Upper lobe of right lung (tissue), 1 donor: ENCODE measurements at places on chromosomes 5 and 9. TPM values are rescaled to one million over a fixed set of nuclear protein-coding genes. Genes with fewer than 3 reads are reported as not detected.

DNA sequence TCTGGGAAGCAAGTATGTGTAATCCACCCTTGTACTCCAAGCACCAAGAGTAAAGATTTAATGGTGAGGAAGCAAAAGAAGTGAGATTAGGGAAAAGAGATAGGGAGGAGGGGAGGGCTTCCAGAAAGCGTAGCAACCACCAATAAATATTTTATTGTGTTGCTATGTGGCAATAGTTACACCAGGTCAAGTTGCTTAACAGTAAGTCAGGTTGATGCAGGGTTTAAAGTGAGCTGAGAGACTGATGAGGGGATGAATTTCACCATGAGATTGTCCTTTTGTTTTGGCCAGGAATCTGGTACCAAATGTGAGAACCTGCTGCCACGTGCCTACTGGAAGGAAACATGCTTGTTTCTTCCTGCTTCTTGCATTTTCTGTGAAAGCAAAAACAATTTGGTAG lies 62.7 kb downstream of the PCSK5 start:
- H3K36me3 ChIP-seq = no peaks in the 10 kb centered on the region
- no peaks in the 10 kb centered on the region for H3K27me3 ChIP-seq
- no peak overlapping the region for H3K27ac ChIP-seq
- no peak for DNase-seq
- H3K4me3 ChIP-seq = no peak overlapping the region
- no peaks in the 10 kb centered on the region for H3K4me1 ChIP-seq

GRCh38 chr9:29183971-29184370 lies 1610.7 kb upstream of the C9orf72 start:
- no peaks in the 10 kb centered on the region for H3K4me1 ChIP-seq
- no peak for DNase-seq
- H3K4me3 ChIP-seq = no peak overlapping the region
- no peaks in the 10 kb centered on the region for H3K27me3 ChIP-seq

- no peak overlapping the region for H3K4me3 ChIP-seq
- H3K36me3 ChIP-seq = no peaks in the 10 kb centered on the region
- H3K4me1 ChIP-seq = no peaks in the 10 kb centered on the region
- H3K27me3 ChIP-seq = peaks cover 4% of the 10 kb centered on the region
Observed at GRCh38 chr9:78606001-78606379, 309.1 kb downstream of the PSAT1 start.

The CENPH gene
- 1.6 TPM for total RNA-seq

The ANKRD34B gene
- total RNA-seq = 0.35 TPM

The STKLD1 gene
- 1.2 TPM for total RNA-seq

The FOXD1 gene
- total RNA-seq = 1.2 TPM

The GBGT1 gene
- 27.4 TPM for total RNA-seq

- no peaks in the 10 kb centered on the region for H3K4me1 ChIP-seq
- H3K36me3 ChIP-seq = no peaks in the 10 kb centered on the region
- no peak for DNase-seq
- no peak overlapping the region for H3K4me3 ChIP-seq
- no peak overlapping the region for H3K27ac ChIP-seq
Observed at GRCh38 chr5:17276445-17276844, 59.0 kb downstream of the BASP1 start.

DNA sequence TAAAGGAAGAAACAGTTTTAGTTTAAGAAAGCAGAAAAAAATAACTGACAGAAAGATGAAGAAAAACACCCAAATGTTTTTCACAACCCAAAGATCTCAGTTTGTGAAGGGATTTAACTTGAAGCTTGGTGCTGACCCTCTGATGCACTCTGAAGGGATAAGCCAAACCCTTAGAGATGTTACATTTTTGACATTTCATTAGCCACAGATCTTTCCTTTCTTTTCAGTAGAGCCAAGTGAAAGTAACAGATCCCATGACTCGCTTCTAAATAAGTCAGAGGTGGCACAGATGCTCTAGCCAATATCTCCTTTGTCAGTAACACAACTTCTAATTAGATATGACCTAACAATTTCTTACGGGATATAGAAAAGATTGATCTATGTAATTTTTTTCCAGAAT lies 394.5 kb upstream of the EDIL3 start:
- H3K4me1 ChIP-seq = no peaks in the 10 kb centered on the region
- no peaks in the 10 kb centered on the region for H3K36me3 ChIP-seq
- H3K4me3 ChIP-seq = no peak overlapping the region
- H3K27ac ChIP-seq = no peak overlapping the region
- no peaks in the 10 kb centered on the region for H3K27me3 ChIP-seq

The PLEKHG4B gene
- total RNA-seq = 2.0 TPM

The PTGS1 gene
- 16.4 TPM for total RNA-seq

GRCh38 chr5:160297004-160297403 lies 15.4 kb downstream of the CCNJL start:
- no peaks in the 10 kb centered on the region for H3K36me3 ChIP-seq
- H3K4me3 ChIP-seq = no peak overlapping the region
- H3K4me1 ChIP-seq = no peaks in the 10 kb centered on the region
- peak overlapping the region; percentile 72 for H3K27ac ChIP-seq

The PCDHGA2 gene
- 2.5 TPM for total RNA-seq

The SPATA31C2 gene
- total RNA-seq = not detected

GRCh38 chr9:111598733-111599091 lies 735 bp downstream of the PTGR1 start:
- peak overlapping the region; percentile 94 for H3K27ac ChIP-seq
- peak; percentile 70 for DNase-seq
- no peaks in the 10 kb centered on the region for H3K27me3 ChIP-seq
- H3K36me3 ChIP-seq = peaks cover 10% of the 10 kb centered on the region

DNA sequence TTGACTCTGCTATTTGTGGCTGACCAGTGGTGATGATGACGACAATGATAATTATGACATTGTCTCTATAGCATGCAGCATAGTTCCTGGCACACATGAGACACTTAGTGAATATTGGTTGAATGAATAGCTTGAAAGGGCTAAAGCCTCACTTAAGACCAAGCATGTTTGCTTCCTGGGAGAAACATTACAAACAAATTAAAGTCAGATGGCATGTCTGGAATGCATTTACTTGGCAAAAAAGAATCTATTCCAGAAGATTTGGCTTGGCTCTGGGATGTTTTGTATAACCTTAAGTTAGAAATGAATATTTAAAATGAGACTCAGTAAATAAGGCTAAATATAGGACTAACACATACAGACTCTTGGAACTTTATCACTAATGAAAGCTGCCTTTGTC lies 21.6 kb downstream of the GAS1 start:
- no peak overlapping the region for H3K27ac ChIP-seq
- H3K27me3 ChIP-seq = peaks cover 11% of the 10 kb centered on the region
- no peaks in the 10 kb centered on the region for H3K36me3 ChIP-seq
- H3K4me1 ChIP-seq = no peaks in the 10 kb centered on the region

GRCh38 chr9:116504893-116505480 lies 182.1 kb upstream of the TRIM32 start:
- H3K4me1 ChIP-seq = no peaks in the 10 kb centered on the region
- DNase-seq = no peak
- no peak overlapping the region for H3K4me3 ChIP-seq
- H3K27me3 ChIP-seq = no peaks in the 10 kb centered on the region

The KIF4B gene
- 0.17 TPM for total RNA-seq

The ABLIM3 gene
- total RNA-seq = 31.9 TPM

The GGTA1 gene
- total RNA-seq = 9.5 TPM

DNA sequence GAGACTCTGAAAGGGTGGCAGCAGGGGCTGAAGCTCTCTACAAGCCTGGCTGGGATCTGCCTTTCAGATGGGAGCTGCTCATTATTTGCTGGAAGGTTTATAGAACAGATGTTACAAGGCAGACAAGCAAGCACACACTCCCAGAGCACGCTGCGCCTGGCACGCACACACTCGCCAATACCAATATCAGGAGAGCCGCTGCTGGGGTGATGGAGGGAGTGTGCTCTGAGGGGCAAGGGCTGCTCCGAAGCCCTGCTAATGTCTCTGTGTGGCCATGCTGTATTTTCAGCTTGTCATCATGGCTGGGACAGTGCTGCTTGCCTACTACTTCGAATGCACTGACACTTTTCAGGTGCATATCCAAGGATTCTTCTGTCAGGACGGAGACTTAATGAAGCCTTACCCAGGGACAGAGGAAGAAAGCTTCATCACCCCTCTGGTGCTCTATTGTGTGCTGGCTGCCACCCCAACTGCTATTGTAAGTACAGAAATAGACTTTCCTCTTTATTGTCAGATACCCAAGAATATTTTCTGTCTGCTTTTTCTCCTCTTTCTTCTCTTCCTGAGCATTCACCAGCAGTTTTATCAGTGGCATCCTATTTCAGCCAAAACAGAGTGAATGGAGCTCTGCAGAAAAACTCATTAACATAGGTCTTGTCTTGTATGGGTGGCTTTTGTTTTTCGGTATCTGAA lies 115.1 kb downstream of the BAAT start:
- no peaks in the 10 kb centered on the region for H3K4me1 ChIP-seq

GRCh38 chr5:85769347-85769746 lies 848.4 kb upstream of the COX7C start:
- H3K27ac ChIP-seq = no peak overlapping the region
- no peak for DNase-seq
- no peaks in the 10 kb centered on the region for H3K36me3 ChIP-seq

DNA sequence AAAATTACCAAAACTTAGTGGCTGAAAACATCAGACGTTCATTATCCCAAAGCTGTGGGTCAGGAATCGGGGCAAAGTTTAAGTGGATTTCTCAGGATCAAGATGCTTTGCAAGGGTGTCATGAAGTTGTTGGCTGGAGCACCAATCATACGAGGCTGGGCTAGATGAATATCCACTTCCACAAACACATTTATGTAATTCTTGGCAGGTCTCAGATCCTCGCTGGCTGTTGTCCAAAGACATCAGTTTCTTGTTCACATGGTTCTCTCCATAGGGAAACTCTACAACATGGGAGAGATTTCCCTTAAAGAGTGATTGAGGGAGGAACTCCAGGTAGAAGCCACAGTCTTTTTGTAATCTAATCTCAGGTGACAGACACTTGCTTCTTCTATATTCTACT lies 20.2 kb upstream of the CCDC192 start:
- no peak overlapping the region for H3K27ac ChIP-seq
- H3K4me1 ChIP-seq = peaks cover 5% of the 10 kb centered on the region
- DNase-seq = no peak
- H3K4me3 ChIP-seq = no peak overlapping the region

The COL15A1 gene
- 8.0 TPM for total RNA-seq

GRCh38 chr5:129459777-129460671 lies at the start of gene ADAMTS19:
ADAMTS19 (plus strand) TSS chr5:129460298; CDS start chr5:129460392, 94 bp downstream.
- H3K27me3 ChIP-seq = peaks cover 45% of the 10 kb centered on the region
- H3K4me3 ChIP-seq = peak within 1 kb of the TSS; percentile 21
- no peaks in the 10 kb centered on the region for H3K36me3 ChIP-seq
- H3K4me1 ChIP-seq = peaks cover 4% of the 10 kb centered on the region
- H3K27ac ChIP-seq = no peak within 1 kb of the TSS

The PCDHA2 gene
- total RNA-seq = 0.35 TPM

DNA sequence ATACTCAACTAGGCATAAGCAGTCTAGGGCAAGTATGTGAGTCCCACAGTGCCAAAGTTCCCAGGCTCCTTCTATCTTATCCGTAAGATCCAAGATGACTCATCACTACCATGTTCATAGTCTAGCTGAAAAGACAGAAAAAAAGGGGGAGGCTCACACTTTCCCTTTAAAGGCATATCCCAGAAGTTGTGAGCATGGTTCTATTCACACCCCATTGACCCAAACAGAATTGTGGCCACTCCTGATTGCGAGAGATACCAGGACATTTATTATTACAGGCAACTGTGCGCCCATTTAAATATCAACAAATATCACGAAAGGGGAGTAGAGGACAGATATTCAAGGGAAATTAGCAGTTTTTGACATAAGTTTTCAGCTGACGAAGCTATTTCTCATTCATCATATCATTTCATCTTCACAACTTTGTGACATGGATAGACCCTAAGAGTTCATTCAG lies 8.1 kb upstream of the PFDN1 start:
- peaks cover 7% of the 10 kb centered on the region for H3K4me1 ChIP-seq
- H3K4me3 ChIP-seq = no peak overlapping the region
- no peaks in the 10 kb centered on the region for H3K36me3 ChIP-seq
- DNase-seq = no peak
- H3K27me3 ChIP-seq = no peaks in the 10 kb centered on the region
- no peak overlapping the region for H3K27ac ChIP-seq
